RCC 7860 (cell line): ENCODE measurements at places on chromosomes 7 and 10.
A peak's percentile ranks its signal among the peaks of the same experiment; 100 is the strongest.

DNA sequence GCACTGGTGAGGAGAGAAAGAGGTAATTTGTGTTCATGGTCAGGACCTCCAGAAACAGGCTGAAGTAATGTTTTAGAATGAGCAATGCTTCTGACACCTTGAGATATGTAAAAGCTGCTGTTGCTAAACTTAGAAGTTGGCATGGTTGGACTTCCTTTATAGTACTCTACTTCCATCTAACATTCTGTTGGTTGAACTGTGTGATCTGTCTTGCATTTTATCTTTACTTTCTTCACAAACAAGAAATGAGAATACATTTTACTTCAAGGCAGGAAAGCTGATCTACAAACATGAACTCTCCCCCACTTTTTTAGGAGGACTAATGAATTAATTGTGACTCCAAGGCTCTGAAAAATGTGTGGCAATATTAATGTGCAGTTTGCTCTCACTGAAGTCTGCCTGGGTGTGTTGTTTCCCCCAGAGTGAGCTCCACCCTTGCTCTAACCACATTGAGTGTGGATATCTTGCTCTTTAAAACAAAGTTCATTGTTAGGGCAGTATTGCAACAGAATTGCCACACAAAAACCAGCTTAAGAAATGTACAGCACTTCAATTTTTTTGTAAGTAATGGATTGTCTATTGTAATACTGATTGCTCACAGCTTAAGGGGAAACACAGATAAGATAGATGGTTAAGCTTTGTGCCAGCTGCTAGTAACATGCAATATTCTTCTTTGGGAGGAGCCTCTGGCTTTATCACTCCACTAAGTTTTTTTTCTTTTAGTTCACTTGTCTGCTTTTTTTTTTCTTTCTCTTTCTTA lies 69.0 kb downstream of the ADD3 start:
- DNase-seq = peak; percentile 26

DNA sequence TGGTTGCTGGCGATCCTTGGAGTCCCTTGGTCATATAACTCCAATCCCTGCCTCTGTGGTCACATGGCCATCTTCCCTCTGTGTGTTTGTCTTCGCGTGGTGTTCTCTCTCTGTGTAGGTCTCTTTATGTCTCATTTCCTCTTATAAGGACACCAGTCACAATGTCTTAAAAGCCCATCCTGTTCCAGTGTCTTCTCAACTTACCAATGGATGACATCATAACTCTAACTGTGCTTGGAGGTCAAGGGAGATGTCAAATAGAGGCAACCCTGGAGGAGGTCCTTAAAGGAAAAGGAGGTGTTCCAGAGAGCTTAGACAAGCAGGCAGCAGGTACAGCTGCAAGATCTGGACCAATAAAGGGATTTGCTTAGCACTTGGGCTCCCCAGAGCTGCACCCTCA lies 143.0 kb downstream of the BUB3 start:
- no peak for DNase-seq

- DNase-seq = no peak
These were observed 164.4 kb downstream of the GLRX3 start for GRCh38 chr10:130300608-130301020.

- peak; percentile 95 for DNase-seq
These were observed 44.9 kb downstream of the INSYN2A start for GRCh38 chr10:127151541-127151940.

- DNase-seq = no peak
These were observed 5.1 kb downstream of the HOXA13 start for GRCh38 chr7:27194686-27195379.

DNA sequence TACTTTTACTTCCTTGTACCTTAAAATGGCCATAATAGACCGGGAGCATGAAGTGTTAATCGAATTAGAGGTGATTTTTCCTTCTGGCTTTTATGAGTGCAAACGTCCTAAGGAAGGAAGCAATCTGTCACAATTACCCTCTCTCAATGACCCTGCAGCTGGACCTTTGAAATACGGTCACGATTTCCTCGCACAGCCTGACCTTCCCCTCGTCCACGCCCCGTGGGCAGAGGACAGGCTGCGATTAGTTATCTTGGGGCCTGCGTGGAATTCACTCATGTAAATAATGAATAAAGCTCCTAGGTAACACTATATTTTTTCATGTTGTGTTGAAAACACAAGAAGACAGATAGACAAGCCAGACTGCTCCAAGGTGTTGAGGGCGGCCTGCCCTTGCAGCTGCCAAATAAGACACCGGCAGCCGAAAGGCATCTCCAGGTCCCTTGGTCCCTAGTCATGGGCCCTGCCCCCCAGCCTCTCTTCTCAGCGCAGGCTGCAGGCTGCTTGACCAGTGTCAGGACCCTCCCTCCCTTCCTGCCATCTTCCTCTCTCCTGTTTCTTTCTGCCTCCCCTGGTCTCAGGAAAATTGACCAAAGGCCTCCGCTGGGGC lies 199.9 kb downstream of the TCERG1L start:
- DNase-seq = no peak

DNA sequence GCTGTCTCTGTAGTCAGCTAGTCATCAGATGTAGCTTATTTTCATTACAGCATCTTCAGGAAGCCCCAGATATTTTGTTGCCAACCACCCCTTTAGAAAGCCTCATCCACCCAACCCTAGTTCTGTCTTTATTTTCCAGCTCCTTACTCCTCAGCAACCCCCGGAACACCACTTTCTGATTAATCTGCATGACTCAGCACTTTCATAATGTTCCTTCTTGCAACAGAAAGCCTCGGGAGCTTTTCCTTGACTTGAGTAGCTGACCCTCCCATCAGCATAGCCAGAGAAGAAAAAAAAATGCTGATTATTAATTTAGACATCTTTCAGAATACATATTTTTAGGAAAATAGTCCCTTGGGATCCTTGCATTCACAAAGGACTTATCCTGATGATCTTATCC lies 244.0 kb upstream of the CXCL12 start:
- no peak for DNase-seq

GRCh38 chr7:136116186-136116585 lies 139.0 kb upstream of the MTPN start:
- no peak for DNase-seq

GRCh38 chr7:131225619-131226513 lies 101.8 kb upstream of the MKLN1 start:
- DNase-seq = peak; percentile 72

DNA sequence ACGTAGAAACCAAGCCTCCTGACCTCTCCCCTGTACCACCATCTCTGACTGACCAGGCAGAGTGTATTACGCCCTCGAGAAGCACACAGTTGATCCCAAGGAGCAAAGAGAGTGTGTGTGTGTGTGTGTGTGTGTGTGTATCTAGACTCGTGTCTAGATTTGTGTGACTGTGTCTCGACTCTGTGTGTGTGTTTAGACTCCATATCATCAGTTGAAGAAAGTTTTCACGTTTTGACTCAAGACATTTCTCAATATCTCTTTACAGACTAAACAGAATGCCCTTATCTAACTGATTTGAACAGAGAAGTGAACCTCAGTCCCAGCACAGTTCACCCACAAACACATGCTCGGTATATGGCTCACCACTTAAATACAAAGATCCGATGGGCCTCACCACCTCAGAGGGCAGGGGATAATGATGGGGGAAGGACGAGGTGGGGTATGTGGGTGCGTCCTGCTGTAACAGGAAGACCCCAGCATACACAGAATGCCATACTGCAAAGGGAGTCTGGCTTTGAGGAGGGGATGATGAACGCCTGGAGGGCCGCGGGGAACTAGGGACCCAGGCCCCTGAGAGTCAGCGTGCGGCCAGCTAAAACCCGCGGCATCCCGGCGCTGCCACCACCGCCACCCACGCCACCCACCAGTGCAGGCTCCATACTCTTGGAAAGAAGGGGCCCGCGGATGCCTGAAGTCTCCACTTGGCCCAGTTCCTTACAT lies 780 bp downstream of the ALDH18A1 start:
- no peak for DNase-seq

- peak; percentile 55 for DNase-seq
These were observed 681.9 kb downstream of the GRM8 start for GRCh38 chr7:126570845-126571244.

DNA sequence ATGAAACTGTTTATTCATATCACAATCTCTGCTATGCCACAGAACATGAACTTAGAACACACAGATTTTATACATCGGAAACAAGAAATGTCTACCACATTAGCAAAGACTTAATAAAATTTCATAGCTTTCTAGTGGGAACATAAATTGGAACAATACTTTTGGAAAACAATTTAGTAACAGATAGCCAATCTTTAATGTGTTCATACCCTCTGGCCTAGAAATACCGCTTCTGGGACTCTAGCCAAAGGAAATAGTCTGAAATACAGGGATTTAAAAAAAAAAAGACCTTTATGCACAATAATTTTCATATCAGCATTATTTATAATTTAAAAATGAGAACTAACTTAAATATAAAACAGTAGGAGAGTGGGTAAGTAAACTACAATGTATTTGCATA lies 168.5 kb downstream of the PLXNA4 start:
- DNase-seq = no peak

- peak; percentile 68 for DNase-seq
These were observed 1.0 kb upstream of the FAM20C start for GRCh38 chr7:191105-191980.

- no peak for DNase-seq
These were observed 618.5 kb downstream of the CCSER2 start for GRCh38 chr10:84946904-84947303.

DNA sequence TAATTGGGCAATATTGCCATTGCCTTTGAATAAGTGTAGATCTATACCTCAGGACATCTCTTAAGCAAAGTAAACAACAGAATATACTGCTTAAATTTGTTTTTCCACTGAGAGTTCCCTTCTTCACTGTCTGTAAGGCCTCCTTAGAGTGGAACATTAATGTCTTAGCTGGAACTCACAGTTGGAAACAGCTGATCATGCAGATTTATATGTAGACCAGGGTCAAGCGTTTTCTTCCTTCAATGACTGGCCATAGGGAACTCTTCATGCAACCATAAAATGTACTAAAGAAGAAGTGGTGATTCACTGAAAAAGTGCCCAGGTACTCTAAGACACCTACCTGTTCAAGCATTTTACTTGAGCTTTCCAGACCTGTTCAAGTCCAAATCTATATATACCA lies 18.3 kb upstream of the TBX20 start:
- no peak for DNase-seq

DNA sequence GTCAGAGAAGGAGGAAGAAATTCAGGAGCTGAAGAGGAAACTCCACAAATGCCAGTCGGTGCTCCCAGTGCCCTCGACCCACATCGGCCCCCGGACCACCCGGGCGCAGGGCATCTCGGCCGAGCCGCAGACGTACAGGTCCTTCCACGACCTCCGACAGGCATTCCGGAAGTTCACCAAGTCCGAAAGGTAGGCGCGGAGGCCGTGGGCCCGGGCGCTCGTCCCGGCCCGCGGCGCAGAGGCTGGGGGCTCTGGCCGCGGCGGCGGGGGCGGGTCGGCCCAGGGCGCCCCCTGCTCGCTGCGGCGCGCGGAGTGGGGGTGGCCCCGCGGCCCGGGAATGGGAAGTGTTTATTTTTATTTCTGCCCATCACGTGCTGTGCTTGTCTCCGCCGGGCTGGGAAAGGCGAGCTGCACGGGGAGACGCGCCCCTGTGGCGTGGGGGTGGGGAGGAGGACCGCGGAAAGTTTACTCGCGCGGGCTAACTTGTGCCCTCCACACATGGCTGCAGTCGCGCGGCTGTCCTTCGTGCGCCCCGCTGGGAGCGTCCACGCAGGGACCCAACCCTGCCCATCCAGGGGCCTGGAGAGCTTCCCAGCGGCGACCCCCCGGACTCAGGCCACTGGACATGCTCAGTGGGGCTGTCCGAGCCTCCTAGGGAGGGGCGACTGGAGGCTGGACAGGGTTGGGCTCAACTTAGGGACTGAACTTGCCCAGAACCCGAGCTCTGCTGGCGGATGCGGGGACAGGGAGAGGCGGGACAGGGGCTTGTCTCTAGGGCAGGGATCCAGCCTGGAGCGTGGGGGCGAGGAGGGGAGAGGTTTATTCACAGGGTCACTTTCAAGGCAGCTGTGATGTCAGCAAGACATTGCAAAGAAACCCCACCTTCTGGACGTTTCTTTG lies 82.6 kb upstream of the PRKG1 start:
- DNase-seq = no peak

DNA sequence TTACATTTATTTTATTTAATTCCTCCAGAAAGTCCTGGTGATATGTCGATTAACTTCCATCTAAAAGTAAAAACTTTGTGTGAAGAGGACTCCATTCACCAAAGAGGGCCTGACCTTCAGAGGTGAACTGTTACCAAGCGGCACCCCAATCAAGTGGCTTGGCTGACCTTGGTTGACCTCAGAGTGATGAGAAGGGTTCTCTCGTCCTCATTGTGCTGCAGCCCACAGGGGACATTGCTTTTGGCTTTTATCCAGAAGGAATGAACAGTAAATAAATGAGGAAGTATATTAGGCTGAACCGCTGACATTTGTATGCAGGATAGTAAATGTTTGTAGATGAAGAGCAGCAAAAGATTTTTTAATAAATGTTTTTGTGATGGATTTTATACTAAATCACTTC lies 172.4 kb upstream of the MKI67 start:
- DNase-seq = no peak

GRCh38 chr7:72217151-72217550 lies 195.0 kb downstream of the CALN1 start:
- no peak for DNase-seq

- DNase-seq = no peak
These were observed 23.1 kb downstream of the AGAP3 start for GRCh38 chr7:151109094-151110048.

DNA sequence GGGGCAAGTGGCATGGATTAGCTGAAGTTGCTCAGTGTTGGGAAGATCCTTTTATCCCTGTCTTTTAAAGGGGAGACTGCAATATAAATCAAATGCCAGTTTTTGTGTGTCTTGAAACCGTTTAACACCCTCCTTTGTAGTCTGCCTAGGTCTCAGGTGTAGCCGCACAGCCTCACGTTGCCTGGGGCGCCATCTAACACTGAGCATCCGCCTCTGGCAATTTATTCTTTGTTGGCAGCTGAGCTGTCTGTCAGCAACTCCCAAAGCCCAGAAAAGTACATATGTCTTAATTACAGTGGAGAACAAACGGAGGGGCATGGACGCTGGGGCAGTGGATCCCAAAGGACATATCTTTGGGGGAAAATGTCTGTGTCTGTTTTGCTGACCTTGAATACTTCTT lies 254.7 kb downstream of the STK31 start:
- DNase-seq = no peak

DNA sequence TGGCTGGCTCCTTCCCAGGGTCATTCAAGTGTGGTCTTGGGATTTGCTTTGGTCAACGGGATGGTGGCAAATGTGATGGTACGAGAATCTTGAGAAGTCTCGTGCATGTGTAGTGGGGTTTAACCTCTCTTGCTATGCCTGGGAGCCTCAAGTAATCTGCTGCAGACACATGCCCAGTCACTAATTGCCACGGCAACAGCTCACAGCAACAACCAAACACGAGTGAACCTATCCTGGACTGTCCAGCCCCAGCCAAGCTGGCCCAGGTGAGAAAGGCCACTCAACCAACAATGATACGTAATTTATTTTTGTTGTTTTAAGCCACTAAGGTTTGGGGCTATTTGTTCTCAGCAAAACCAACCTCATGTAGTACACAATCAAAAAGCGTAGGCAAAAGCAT lies 38.1 kb upstream of the DDC start:
- no peak for DNase-seq

- no peak for DNase-seq
These were observed 171.6 kb downstream of the LRRN3 start for GRCh38 chr7:111262293-111263116.

GRCh38 chr10:105857268-105858264 lies 1216.5 kb downstream of the SORCS3 start:
- DNase-seq = no peak

- DNase-seq = no peak
These were observed 705.0 kb downstream of the AUTS2 start for GRCh38 chr7:70303309-70303708.

GRCh38 chr10:117610321-117610720 lies 67.8 kb downstream of the EMX2 start:
- no peak for DNase-seq

GRCh38 chr7:158076656-158077055 lies 511.0 kb downstream of the PTPRN2 start:
- DNase-seq = no peak
